IPS DF 6.9 (cell line): ENCODE measurements at places on chromosomes 6 and 20.

DNA sequence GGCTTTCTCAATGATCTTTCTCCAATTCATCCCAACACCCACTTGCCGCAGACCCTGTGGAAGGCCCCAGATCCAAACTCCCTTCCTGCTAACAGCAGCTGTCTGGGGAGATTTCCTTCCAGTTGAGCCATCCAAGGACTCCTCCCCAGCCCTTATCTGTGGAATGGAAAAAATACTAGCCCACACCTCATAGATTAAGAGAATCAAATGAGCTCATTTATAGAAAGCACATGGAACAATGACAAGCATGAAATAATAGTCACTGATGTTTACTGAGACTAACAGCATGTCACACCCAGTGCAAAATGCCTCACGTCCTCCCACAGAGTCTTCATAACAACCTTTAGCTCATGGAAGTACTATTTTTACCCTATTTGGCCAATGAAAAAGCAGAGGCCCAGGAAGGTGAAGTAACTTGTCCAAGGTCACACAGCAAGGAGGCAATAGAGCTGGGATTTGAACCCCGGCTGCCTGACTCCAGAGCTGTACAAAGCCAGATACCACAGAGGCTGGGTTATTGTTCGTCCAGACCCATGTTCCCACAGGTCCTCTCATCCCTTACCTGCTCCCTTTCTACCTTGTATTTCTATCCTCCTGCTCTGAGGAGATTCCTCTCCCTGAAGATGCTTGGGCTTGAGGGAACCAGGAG is 23.4 kb upstream of the PTGIS start:
- no peak for DNase-seq

- no peak for DNase-seq
Measured at GRCh38 chr6:169428532-169428931, 174.9 kb upstream of the THBS2 start.

- DNase-seq, result no peak
Measured at GRCh38 chr6:90989763-90990162, 402.9 kb upstream of the MAP3K7 start.

GRCh38 chr6:168248148-168248620 is 71.4 kb downstream of the DACT2 start:
- no peak for DNase-seq

DNA sequence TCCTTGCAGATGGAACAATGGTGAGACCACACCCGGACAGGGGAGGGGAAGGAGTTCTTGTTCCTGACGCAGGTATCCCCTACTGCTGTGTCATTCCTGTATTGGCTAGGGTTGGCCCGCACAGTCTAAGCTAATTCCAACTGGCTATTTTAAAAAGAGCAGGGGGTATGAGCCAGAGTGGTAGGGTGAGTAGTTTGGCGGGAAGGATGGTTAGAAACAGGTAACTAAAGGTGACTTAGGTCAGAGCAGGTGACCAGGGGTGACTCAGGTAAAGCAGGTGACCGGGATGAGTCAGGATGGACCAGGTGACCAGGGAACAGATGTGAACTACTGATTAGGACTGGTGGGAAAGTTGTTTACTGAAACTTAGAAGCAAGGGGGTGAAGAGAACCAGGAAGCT is 58.0 kb downstream of the ZNF292 start:
- DNase-seq, result no peak

GRCh38 chr6:158465747-158466146 is 94.1 kb upstream of the TMEM181 start:
- no peak for DNase-seq

GRCh38 chr6:40585651-40586269 is 1.4 kb downstream of the LRFN2 start:
- DNase-seq, result no peak

GRCh38 chr6:10610289-10610688 is 84.1 kb downstream of the C6orf52 start:
- DNase-seq, result no peak

- no peak for DNase-seq
Measured at GRCh38 chr6:24882835-24883555, 52.8 kb downstream of the RIPOR2 start.

- DNase-seq, result no peak
Measured at GRCh38 chr6:46652232-46652602, 401 bp downstream of the CYP39A1 start.

- DNase-seq, result no peak
Measured at GRCh38 chr6:105968603-105969333, 117.4 kb upstream of the PRDM1 start.

GRCh38 chr6:84687431-84687830 is 77.0 kb downstream of the TBX18 start:
- DNase-seq, result no peak

DNA sequence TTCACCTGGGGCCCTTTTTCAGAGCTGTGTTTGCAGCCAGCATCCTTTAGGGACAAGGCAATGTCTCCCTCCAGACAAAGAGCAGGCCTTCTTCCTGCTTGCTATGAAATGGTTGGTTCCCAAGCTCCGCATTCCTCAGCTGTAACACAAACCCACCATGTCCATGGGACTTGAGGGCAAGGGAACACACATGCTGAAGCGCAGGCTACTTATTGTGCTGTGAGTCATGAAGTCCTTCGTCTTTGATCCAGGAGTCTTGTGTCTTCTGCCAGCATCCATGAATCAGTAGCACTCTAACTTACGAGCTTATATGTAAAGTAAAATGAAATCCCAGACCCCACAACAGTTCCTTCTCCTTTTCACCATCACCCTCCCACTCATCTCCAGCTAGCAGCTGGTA is 59.0 kb downstream of the ANKRD60 start:
- no peak for DNase-seq

- DNase-seq, result no peak
Measured at GRCh38 chr20:47673671-47673955, 111.7 kb downstream of the SULF2 start.

GRCh38 chr20:45781391-45781931 is 10.2 kb downstream of the WFDC3 start:
- no peak for DNase-seq

GRCh38 chr20:391041-391711 is 10.6 kb downstream of the TRIB3 start:
- no peak for DNase-seq

DNA sequence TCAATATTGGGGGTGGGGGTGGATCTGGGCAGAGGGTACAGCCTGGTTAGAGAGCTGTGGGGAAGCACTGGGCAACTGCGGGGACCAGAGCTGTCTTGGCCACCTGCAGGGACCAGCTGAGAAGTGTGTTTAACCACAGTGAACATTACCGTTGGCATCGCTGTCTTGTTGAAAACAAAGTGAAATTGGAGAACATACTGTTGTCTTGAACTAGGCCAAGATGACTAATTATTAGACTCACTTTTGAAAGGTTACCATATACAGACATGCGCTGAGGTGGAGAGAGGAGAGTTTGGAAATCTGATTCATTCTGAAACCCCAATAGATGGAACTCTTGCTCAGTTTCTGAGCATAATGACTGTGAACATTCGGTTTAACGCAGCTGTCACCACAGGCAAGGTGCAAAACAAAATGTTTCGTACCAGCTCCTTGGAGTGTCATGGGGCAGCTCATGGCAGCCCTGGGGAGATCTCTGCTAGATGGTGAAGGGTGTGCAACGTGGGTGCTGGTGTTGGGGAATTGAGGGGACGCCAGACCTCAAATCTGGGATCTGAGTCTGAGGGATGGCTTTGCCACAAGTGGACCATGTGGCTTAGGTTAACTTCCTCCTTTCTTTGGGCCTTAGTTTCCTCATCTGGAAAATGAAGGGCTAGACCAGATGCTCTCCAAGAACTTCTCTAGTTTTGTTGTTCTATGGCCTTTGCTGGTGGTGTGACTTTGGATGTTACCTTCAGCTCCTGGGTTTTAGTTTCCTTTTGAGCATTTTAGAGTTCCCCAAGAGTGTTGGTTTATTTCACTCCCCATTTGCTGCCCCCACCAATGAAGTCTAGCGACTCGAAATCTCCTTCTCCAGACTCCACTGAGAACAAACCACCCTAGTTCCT is 24.6 kb upstream of the GTSF1L start:
- DNase-seq, result no peak

- no peak for DNase-seq
Measured at GRCh38 chr20:14127514-14128223, 132.4 kb downstream of the MACROD2 start.

- no peak for DNase-seq
Measured at GRCh38 chr20:35604449-35604747, 11.2 kb upstream of the SPAG4 start.

DNA sequence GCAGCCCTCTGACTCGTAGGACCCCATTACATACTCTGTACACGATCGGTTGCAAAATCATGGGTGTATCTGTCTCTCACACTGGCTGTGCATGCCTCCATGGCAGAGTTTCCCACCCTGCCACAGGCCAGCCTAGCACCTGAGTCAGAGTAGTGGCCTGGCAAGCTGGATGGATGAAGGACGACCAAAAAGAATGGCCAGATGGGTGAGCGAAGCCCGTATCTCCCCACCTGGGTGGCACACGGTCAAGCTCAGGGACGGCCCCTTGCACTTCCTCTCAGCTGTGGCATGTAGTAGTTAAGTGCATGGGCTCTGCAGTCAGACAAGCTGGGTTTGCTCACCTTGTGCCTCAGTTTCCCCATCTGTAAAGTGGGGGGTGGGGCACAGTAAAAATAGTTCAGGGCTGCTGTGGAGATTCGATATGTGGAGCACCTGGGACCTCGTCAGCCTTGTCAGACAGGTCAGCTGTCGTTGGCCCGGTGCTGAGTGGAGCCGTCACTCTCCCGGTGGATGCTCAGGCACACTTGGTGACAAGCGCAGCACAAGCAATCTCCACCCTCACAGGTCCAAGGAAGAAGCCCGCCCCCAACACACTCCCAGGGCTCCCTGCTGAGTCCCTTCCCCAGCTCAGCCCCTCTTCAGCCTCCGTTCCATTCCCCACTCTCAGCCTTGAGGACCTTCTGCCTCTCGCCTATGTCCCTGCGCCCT is 12.6 kb downstream of the CPNE5 start:
- DNase-seq, result no peak

- no peak for DNase-seq
Measured at GRCh38 chr6:15264902-15265761, 19.3 kb downstream of the JARID2 start.

GRCh38 chr6:131966443-131966842 is 15.3 kb upstream of the CCN2 start:
- no peak for DNase-seq

GRCh38 chr20:58702161-58702510 is 9.5 kb downstream of the NPEPL1 start:
- no peak for DNase-seq

- no peak for DNase-seq
Measured at GRCh38 chr6:61810047-61810446, 476.0 kb downstream of the KHDRBS2 start.

DNA sequence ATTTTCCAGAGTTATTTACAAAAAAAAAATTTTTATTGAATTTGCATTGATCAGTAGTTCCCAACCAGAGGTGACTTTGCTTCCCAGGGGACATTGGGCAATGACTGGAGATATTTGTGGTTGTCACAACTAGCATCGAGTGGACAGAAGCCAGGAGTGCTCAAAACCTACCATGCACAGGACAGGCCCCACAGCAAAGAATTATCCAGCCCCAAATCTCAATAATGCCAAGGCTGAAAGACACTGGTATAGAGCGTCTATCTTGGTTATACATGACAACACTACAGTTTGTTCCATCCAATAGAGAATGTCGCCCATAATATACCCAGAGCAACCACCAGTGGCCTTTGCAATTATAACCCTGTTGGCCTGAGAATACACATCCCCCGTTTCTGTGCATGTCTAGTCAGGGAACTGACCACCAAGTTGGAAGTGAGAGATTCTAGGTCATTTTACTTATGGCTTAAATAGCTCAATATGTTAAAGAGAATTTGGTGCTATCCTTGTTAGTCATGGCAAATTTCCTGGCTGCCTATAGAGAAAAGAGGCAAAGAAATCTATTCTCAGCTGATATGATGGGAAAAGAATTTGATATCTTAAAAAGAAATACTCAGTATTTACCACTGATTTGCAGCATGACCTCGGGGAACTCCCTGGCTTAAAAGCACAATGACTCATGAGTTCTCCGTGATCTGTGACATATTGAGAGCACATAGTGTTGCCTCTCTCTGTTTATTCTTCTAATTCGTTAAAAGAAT is 76.0 kb upstream of the ADTRP start:
- DNase-seq, result no peak

DNA sequence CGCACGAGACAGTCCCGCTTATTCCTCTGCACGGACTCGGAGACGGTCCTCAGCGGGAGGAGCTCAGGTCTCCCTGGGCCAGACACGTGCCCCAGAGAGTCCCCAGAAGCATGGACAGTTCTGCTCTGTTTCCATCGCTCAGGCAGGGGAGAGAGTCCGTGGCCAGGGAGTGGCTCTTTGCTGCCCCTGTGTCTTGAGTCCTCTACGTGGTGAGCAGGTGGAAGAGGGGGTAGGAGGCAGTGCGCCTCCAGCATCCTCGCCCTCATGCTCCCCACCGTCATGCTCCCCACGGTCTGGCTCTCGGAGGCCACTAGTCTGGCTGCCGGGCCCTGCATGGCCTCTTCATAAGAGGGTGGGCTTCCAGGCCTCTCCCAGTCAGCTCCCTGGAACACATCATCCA is 8.9 kb downstream of the TAGAP start:
- no peak for DNase-seq

- peak; percentile 48 for DNase-seq
Measured at GRCh38 chr6:105869835-105870440, 216.2 kb upstream of the PRDM1 start.

- no peak for DNase-seq
Measured at GRCh38 chr6:113629256-113629655, 227.9 kb upstream of the MARCKS start.

GRCh38 chr6:70686548-70687133 is 19.0 kb downstream of the SMAP1 start:
- no peak for DNase-seq

GRCh38 chr20:46929902-46930301 is 35.3 kb downstream of the EYA2 start:
- DNase-seq, result no peak

DNA sequence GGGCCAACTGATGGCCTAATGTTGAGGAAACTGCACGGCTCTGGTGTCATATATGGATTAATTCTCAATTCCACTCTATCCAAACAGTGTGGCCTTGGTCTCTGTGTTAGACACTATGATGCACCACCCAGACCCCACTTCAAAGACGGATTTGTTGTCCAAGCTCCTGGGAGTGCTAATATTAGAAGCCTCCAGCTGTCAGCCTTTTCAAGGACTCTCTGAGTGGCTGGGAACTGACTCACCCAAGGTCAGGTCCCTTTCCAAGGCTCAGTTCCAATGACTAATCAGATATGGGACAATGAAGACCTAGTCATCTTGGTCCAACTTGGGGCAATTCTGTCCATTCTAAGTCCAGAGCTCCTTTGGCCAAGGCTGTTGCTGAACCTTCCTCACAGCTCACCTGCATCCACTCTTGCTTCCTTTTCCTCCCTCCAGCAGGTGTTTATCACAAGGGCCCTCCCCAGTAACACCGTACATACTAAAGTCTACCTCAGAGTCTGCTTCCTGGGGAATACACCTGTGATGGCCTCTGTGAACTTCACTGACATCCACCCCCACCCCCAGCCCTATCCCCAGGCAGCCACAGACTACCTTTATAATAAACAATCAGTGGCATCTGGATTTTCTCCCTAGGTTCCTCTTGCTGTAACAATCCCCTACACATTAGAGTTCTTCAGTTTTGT is 7.2 kb upstream of the IL20RA start:
- no peak for DNase-seq

GRCh38 chr6:139877828-139878405 is 503.5 kb upstream of the CITED2 start:
- DNase-seq, result no peak
